NCI-H1694 (cell line): ENCODE measurements at places on chromosomes 6 and 20.

DNA sequence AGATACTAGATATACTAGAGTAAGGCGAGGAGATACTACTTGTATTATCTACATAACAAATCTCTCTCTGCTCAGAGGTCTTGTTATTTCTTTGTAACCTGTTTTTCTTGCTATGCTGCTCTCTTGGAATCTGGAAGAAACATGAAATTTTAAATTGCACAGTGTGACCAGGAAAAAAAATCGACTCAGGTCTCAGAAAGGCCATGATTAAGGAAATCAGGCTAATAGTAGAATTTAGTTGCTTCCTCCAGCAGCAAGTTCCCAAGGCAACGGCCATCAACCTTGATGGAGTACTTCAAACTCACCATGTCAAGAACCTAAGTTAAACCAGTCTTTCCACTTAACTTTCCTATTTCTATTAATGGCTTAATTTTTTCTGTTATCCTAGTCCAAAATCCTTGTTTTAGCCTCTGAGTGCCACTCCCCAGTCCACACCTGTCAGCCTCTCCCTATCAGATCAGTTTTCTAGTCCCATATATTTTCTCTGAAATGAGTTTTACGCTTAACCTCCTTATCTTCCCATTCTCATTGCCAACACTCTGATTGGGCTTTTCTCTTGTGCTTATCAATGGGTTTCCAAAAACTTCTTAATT lies 87.7 kb upstream of the BEND3 start:
- DNase-seq: no peak

DNA sequence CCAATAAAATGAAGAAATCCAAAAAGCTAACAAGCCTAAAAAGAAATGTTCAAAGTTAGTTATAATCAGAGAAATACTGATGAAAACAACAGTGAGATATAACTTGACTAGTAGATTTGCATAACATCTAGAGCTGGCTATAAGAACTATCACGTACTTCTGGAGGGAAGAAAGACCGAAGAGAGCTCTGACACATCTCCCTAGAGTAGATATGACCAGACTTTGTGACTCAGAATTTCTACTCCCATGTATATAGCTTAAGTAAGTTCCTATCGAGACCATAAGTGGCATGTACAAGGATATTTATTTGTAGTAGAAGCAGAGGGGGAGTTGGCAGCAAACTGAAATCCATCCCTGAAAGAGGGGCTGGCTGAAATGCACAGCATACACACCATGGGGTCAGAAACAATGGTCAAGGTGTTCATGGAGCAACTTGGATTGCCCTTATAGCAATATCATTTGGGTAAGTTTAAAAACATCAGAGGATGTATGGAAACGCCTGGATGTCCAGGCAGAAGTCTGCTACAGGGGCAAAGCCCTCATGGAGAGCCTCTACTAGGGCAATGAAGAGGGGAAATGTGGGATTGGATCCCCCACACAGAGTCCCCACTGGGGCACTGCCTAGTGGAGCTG lies 25.6 kb upstream of the IL17A start:
- no peak for DNase-seq

DNA sequence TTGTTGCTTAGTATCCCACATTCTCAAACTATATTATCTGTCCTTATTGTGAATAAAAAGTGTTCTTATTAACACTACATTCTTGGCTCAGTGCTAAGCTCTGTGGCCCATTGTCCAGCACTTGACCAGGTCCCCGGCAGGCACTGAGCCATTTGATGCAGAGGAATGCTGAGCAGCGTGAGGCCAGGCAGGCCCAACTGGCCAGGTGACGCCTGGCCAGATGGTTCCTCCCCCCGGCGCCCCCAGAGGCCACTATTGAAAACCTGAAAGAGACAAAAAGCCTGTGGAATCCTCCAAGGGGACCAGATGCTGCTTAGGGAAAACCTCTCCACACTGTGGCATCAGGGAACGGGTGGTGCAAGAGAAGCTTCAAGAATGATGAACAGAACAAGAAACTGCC lies 597.5 kb upstream of the JAG1 start:
- no peak for DNase-seq

GRCh38 chr6:127120023-127120786 lies 1.7 kb downstream of the RSPO3 start:
- no peak for DNase-seq

GRCh38 chr6:14509120-14509519 lies 391.5 kb downstream of the CD83 start:
- DNase-seq: no peak
